ENCODE measurements at places on chromosomes 7 and 10. TPM values are rescaled to one million over a fixed set of nuclear protein-coding genes. Genes with fewer than 3 reads are reported as not detected.

RASSF4 gene
- 55.6 TPM for total RNA-seq

NEUROG3 gene
- total RNA-seq: not detected

ELMO1 gene
- total RNA-seq: 1.1 TPM

GRCh38 chr7:50145801-50146338 lies 52.8 kb upstream of the ZPBP start:
- no peak overlapping the region for H3K4me3 ChIP-seq
- no peak for DNase-seq
- H3K27ac ChIP-seq: no peak overlapping the region
- H3K36me3 ChIP-seq: no peaks in the 10 kb centered on the region

DNA sequence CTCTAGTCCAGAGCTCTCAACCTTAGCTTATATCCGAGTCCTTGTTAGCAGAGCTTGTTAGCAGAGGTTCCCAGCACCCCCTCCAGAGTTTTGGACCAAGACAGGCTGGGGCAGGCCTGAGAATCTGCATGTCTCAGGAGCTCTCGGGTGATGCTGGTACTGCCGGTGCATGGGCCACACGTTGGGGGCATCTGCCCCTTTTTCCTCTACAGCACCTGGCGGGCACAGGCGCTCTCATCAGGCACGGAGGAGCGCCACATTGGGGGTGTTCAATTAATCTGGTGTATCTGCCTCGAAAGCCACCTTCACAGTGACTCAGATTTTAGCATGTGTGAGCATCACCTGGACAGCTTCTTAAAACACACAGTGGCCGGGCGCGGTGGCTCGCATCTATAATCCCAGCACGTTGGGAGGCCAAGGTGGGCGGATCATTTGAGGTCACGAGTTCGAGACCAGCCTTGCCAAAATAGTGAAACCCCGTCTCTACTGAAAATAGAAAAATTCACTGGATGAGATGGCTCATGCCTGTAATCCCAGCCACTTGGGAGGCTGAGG lies 117.7 kb downstream of the ELFN1 start:
- no peak overlapping the region for H3K27ac ChIP-seq
- H3K27me3 ChIP-seq: no peaks in the 10 kb centered on the region

GRCh38 chr7:152702-153391 lies 39.5 kb upstream of the FAM20C start:
- peaks cover 15% of the 10 kb centered on the region for H3K4me1 ChIP-seq
- H3K27me3 ChIP-seq: no peaks in the 10 kb centered on the region
- no peak overlapping the region for H3K4me3 ChIP-seq
- H3K36me3 ChIP-seq: no peaks in the 10 kb centered on the region
